ENCODE measurements at places on chromosomes 16 and 17.

DNA sequence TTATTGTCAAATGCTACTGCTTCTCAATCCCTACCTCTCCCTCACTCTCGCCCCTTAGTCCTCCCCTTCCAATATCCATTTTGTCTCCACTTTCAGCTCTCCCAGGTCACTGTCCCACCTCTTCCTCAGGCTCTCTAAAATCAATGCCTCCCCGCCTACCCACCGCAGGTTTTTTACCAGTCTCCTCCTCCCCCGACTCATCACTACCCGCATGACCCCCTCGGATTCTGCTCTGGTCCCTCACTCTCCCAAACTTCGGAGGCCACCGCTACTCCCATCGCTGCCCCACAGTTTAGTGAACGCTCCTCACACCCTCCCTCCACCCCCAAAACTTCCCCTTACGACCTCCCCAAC, 513 bp downstream of the CRLF3 start:
- no peak for DNase-seq

DNA sequence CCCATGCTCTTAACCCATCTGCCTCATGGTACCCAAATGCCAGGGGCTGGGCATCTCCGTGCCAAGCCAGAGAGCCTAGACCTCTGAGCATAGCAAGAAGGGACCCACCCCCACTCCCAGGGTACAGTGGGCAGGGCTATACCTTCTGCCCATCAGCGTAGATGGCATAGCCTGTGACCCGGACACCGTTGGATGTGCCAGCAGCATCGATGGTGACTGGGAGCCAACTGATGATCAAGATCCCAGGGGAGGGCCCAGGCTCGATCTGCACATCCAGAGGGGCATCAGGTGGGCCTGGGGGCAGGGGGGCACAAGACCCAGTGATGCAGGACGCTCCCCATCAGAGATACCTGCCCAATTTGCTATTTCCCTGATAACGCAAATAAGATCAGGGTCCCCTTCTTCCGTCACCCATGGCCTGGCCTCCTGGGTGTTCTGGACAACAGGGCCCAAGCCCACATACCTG, 17.1 kb downstream of the TSPOAP1 start:
- no peak for DNase-seq

- DNase-seq = peak; percentile 88
These were observed 183.8 kb upstream of the SOX9 start for GRCh38 chr17:71936977-71937376.

DNA sequence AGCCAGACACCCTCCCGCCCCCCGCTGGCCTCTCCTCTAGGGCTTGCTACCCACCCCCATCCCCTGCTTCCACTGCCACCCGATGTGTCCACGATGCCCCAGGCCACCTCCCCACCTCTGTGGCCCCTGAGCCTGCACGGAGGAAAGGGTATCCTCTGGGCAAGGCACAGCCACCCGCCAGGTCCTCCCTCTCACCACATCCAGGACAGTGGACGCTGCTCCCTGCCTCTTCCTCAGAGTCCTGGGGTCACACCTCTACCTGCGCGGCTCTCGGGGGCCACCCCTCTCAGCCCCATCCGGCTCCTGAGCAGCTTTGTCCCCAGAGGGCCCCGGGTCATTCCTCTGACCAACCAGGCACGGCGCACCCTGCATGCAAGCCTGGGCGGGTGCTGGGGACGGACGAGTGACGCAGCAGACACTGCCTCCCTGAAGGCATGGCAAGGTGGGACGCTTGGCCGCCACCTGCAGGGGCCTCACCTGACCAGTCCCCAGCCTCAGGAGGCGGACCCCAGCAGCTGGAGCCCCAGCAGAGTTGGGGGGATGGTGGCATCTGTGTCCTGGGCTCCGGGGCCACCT, 24.8 kb downstream of the FLYWCH1 start:
- no peak for DNase-seq

DNA sequence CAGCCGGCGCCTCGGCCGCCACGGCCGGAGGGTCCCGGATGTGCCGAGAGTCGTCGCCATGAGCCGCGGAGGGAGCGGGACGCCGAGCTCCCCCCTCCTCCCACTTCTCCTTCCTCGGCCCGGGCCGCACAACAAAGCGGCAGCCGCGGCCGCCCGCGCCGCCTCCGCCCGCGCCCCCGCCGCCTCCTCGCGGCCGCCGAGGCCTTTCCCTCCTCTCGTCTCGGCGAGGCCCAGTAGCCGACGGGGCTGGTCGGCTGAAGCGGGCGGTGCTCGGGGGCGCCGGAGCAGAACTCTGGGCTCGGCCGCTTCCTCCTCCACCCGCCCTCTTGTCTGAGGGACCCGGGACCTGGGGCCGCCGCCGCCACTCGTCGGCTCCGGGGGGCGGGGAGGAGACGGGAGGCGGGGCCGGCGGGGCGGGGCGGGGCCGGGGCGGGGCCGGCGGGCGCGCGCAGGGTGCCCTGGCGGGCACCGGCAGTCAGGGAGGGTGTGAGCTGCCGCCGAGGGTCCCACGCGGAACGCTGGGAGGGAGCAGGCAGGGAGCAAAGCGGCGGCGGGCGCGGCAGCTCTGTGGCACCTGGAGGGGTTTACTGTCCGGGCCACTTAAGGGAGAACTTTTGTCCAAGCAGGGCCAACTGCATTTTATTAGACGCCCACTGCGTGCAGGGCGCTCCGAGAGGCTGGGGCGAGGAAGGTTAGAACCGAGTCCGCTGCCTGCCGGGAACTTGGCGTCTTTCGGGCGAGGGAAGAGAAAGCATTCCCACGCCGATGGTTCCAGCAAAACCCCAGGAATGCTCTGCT, at the start of gene SMURF2:
Gene SMURF2 (minus strand): TSS at position 332 of the 798 bp plus-strand sequence. CDS start 427 bp downstream, outside the sequence.
- DNase-seq = peak; percentile 79

DNA sequence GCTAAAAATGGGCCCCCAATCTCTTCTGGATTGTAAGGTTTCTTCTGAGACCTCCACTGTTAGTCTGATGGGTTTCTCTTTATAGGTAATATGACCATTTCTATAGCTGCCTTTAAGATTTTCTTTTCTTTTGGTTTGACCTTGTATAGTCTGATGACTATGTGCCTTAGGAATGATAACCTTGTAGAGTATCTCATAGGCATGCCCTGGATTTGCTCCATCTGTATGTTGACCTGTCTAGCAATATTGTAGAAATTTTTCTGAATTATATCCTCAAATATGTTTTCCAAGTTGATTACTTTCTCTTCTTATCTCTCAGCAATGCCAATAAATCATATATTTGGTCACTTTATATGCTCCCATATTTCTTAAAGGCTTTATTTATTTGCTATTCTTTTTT, 1403.8 kb upstream of the GOT2 start:
- DNase-seq = peak; percentile 21

DNA sequence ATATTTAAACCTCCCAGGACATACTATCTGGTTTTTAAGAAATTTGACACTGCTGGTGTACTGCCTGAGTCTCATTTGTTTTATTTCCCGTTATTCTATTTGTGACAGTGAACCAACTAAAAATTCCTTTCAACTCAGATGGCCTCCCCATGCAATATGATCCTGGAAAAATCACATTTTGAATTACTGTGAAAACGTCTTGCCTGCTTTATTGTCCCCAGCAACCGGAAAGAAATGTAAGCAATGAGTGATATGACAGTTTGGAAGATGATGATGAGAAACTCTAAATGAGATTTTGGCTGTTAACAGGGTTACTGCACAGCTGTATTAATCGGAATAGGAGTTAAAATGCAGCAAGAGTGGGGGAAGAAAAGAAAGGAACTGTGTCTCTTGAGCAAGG, 590.7 kb upstream of the CDH5 start:
- DNase-seq = no peak

DNA sequence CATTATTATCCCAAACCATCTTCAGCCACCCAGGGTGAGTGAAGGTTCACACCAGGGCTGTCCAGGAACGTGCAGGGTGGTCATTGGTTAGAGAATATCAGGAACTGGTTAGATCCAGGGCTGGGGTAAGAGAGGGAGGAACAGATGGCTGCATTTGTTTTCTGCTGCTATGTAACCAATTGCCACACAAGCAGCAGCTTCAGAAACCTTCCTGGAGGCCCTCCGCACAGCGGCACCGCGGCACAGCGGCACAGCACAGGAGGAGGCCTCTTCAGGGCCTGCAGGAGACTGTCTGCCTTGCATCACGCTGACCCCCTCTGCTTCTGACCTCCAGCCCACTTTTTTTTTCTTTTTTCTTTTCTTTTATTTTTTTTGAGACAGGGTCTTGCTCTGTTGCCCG, 86.1 kb downstream of the KCNJ12 start:
- no peak for DNase-seq

DNA sequence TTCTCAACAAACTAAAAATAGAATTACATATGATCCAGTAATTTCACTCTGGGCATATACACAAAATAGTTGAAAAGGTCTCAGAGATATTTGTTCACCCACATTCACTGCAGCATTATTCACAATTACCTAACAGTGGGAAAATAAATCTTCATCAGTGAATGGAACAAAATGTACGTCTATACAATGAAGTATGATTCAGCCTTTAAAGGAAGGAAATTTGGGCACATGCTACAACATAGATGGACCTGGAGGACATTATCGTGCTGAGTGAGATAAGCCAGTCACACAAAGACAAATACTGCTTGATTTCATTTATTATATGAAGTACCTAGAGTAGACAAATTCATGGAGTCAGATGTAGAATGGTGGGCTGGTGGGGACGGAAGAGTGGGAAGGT, 47.0 kb downstream of the MFSD11 start:
- no peak for DNase-seq

DNA sequence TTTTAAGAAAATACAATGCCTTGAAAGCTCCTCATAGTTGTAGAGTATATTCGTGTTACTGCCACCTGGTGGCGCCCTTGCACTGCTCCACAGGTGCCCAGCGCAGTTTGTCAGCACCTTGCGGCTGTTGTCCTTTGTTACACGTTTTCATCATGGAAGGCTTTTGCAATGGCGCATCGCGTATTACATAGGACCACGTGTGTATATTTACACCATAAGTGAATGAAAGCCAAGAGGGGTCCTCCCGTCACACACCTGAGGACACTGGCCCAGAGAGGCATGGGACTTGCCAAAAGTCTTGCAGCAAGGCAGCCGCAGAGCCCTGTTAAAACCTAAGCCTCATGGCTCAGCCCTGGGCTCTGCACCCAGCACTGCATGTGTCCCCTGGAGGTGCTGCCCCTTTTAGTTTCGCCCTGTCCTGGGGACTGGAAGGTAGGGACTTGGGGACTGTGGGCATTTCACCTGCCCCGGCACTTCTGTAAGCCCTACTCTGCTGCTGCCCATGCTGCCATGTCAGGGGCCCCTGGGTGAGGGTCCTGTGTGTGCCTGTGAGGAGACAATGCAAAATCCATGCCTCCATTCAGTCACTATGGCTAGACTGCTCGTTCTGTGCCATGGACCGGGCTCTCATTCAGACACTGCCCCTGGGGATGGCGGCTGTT, 24.3 kb downstream of the POLR3E start:
- no peak for DNase-seq

DNA sequence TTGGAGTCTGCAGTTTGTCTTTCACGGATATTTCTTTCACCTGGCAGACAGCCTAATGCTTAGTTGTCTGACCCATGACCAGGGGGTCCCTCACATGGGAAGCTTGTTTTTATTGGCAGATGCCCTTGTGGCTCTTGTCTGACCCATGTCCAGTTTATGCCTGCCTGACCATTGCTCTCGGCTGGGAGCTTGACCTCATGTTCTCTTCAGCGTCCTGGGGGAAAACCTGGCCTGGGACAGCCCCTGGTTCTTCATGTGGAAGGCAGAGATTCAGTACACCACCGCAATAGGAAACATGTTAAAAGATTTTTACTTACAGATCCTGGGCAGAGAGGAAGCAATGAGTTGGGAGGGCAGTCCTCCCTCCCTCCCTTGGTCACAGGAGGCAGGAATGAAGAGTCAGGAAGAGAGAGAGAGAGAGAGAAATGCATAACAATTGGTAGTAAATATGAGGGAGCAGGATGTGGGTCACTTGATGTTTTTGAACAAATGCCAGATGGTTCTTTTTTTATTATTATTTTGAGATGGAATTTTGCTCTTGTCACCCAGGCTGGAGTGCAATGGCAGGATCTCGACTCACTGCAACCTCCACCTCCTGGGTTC, 302.7 kb upstream of the MYOCD start:
- DNase-seq = no peak

DNA sequence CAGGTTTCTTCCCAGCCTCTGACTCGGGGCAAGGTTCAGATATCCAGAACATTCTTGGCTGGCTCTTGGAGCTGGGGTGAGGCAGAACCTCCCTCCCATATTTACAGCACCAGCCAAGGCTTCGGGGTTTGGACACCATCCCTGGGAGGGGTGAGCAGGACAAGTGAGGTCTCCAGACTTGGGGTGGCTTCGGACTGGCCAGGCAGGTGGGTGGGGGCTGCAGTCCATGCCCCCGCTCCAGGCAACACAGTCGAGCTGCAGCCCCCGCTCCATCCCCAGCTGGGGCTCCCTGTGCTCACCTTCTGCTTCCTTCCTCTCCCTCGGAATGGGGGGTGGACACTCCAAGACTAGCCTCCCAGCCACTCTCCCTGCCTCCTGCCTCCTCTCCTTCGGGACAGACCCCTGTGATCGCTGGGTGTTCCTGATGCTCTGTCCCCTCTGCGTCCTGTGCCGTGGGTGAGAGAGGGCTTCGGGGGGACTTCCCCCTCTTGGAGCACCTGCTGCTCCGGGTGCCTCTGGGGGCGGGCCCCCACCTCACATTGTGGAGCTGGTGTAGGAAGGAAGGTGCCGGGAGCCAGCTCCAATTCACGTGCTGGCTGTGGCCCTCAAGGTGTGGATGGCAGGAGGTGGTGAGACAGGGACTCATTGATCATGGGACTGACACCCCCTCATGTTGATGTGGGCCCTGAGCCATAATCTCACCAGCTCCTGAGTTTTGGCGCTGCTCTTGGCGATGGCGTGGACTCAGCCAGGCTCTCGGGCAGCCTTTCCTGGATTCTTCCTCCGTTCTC, 189.2 kb downstream of the SEC14L1 start:
- DNase-seq = no peak

DNA sequence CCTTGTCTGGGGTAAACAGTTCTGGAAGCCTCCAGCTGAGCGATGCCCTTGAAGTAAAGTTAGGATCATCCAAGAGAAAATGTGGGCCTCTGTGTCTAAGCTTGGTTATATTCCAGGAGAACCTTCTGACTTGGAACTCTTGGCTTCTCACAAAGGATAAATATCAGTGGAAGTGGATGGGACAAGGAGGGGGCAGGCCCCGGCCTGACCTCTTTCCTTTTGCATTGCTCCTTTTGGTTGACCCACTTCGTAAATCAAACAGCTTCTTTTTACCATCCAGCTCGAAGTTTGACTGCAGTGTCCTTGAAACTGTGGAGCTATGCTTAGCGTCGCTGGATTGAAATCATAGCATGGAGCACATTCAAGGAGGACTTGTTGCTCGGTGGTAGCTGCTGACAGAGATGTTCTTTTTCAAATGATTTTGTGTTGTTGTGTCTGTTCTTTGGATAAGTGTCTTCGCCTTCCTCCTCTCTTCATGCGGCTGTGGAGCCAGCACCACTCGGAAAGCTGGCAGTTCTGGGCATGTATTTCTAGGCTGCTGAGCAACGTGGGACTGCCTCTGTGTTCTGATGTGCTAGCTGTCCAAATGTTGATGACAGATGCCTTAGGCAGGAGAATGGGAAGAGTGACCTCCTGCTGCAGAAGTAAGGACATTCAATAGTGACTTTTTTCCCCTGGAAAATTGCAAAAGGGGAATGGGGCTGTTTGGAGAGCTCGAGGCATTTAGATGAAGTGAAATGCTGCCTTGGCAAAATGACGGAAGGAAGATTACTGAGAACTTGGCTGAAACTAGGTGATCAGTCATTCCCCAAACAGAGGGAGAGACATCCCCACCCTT, 4.5 kb downstream of the MINK1 start:
- no peak for DNase-seq
